ENCODE measurements at places on chromosomes 5 and 9.

DNA sequence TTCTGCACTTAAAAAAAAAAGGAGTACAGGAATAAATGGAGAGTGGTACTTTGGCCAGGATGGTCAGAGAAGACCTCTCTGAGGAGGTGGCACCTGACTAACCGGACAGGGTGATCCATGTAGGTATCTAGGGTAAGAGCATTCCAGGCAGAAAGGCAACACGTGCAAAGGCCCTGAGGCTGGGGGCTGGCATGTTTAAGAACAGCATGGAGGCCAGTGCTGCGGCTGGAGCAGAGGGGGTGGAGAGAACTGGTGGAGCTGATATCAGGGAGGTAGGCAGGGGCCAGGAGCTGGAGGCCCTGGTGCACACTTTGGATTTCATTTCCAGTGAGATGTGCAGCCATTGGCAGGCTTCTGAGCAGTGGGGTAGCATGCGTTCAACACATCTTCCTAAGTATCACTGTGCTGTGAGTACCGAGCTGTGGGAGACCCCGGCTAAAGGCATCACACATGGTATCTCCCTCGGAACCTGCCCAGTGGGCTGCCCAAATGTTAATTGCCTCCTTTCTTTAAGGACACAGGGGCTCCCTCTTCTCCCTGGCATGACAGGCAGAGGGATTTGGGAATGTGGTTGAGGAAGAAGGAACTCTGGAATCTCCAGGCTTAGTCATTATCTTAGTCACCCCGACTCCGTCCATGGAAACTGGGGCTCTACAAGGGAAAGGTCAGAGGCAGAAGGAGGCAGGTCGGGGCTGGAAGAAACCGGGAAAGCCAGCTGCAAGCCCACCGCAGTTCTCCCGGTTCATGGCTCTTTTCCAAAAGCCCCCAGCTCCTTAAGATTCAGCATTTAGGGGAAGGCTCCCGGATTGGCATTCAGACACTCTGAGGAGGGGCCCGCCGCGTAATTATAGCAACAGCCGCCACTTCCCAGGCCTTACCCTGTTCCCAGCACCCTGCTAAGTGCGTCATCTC lies 18.6 kb downstream of the SLC6A7 start:
- DNase-seq = no peak

GRCh38 chr9:18126831-18127498 lies 347.0 kb upstream of the ADAMTSL1 start:
- DNase-seq = no peak

DNA sequence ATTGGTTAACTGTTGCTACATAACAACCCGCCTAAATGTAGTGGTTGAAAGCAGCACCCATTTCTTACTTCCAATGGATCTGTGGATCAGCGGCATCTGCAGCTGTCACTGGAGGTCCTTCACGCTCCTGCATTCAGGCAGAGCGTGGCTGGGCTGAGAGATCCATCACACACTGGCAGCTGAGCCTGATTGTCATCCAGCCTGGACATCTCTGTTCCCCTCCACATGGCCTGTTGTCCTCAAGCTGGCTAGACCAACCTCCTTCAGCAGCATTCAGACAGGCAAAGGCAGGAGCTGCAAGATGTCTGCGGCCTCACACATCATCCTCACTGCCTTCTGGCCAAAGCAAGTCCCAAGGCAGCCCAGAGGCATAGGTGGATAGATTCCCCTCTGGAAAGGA lies 36.9 kb downstream of the DYNC2I2 start:
- no peak for DNase-seq

DNA sequence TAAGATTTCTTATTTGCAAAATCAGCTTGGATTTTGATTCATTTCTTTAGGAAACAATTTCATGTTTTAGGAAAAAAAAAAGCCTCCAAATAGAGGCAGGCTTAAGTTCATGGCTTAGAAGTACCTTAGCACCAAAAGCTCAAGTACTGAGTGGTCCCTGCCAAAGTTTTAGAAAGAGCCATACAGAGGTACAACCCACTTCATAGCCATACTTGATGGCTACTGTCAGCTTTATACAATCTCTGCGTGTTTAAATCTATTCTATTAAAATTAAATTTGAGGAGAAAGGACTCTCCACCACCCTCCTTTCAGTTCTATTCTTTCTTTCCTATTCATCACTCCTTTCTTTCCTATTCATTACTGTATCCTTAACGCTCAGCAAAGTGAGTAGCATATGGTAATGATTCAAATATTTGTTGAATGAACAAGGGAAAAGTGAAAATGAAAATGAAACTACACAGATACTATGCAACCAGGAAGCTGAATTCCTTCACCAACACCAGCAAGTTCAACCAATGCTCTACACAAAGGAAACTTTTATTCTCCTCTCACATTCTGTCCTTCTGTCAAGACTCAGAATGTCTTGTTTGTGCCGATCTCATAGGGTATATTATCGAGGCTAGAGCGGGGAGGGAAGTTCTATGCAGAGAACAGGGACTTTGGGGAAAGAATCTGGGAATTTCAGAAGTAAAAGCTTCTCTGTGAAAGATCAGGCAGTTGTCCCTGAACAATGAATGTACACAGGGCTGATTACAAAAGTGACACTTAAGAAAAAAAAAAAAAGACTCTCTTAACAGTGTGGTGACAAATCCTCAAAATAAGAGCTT lies 138.6 kb upstream of the SPEF2 start:
- no peak for DNase-seq

DNA sequence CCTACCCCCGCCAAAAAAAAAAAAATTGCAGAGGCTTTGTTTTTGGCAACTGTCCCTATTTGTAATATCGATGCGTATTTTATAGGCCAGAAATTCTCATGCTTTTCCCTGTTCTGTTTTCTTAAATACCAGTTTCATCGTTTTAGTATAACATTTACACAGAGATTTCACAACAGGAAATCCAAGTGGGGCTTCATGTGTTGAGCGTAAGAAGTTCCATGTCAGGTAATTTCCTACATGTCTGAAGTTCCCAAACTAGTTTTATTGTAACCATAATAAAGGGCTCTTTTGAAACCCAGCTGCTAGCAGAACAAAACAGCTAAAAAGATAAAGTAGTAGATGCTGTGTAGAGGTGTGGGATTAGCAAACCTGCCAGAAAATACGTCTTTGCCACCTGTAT lies 4.2 kb downstream of the SMC5 start:
- DNase-seq = no peak

DNA sequence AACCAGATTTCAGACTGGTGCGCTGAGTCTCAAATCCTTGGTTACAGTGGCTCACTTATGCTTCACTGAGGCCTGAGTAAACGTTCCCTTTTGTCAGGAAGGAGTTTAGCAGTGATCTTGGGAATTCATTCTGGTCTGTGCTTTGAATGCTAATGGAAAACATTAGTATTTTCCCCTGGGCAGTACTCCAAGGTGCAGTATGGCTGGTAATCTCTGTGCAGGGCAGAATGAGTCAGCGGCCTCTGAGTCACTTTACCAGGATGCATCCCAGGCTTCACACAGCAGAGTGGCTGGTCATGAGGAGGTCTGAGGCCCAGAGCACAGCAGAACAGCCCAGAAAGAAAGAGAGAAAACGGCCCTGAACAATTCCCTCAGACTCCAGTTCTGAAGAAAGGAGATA lies 54.0 kb downstream of the PCA3 start:
- DNase-seq = no peak

DNA sequence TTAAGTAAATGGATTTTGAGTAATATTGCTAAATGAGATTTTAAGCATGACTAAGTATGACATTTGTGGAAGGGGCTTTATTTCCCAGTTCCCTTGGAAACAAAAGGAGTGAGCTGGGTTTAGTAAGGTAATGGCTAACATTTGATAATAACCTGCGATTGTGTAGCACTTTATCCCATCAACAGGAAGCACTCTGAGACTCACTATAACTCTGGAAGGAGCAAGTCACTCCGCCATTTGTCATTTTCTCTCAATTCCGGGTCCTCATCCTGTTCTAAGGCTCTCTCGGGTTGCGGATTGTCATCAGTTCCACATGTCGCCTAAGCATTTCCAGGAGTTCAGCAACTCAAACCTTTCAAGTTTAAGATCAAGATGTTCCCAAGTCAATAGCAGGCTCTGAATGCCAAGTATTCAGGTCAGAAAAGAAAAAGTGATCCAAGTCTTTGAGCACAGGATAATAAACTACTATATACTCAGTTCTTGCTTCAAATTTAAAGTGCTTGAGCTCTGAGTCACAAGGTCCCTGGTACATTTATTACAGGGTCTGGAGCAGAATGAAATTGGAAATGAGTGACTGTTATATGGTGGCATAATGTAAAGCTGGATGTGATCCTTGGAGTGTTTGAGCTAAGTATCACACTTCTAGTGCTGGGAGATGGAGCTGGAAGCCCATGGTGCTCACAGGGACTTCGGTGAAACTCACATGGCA lies 39.3 kb downstream of the CAPSL start:
- no peak for DNase-seq

- DNase-seq = no peak
These were observed 20.6 kb downstream of the PITX1 start for GRCh38 chr5:135013445-135013844.

DNA sequence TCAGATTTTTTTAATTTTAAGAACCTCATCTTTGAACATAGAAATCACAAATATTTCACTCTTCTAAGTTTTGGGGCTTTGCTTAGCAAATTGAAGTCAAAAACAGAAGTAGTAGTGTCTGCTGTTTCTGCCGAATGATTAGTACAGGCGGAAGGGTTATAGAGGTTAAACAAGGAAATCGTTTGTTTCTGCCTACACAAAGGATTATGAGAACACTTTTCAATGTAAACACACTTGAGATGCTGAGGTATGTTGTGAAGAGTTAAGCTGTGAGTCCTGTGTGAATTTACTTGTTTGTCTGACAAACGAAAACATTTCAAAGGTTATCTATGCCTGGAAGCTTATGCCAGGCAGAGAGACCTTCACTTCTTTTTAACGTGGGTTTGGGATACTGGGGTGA lies 224.8 kb downstream of the CETN3 start:
- no peak for DNase-seq

DNA sequence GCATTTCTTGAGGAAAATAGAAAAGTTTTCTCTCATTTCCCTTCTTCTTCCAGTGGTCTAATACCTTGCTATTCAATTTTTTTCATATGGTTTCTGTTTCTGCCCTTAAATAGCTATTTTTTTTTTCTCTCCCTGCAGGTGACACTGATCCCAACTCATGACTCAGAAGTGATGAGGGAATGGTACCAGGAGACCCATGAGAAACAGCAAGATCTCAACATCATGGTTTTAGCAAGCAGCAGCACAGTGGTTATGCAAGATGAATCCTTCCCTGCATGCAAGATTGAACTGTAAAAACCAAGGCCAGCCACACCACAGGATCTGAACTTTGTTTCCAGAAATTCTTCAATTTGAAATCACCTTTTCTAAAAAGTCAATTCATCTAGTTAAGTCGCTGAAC lies 97.7 kb downstream of the MAP1B start:
- DNase-seq = no peak

DNA sequence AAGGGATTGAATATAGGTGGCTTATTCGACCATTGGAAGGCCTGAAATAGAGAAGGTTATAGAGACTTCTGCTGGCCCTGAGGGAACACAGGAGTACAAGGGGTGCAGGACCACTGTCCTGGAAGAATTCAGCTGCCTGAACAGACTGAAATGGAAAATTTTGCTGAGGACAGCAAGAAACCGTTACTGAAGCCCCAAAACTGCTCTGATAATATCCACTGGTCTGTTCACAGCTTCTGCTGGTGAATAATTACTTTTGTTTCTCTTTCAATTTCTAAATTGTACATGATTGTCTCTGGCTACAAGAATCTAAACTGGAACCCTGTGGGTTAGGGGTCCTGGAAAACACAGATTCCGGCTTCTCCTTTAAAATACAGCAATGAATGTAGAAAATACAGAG lies 218.5 kb upstream of the CDH12 start:
- no peak for DNase-seq

DNA sequence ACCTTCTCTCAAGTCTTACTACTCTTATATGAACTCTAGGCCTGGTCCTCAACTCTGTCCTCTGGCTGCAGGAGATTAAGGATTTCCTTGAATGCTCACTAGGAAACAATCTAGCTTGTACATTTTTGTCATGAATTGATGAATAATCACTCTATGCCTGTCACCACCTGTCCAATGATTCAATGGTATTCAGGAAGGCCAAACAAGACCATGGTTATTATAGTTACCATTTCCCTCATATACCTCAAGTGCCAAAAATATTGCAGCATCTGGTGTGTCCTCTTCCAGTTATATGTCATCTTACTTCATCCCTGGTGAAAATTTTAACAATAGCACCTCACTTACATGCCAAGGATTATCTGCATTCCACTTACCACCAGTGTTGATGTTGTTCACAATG lies 179.0 kb upstream of the MOCS2 start:
- no peak for DNase-seq

GRCh38 chr5:128630121-128630520 lies 92.1 kb upstream of the FBN2 start:
- DNase-seq = no peak

GRCh38 chr9:113359385-113359784 lies 10.0 kb downstream of the BSPRY start:
- DNase-seq = no peak

GRCh38 chr5:143509758-143510221 lies 106.3 kb upstream of the NR3C1 start:
- DNase-seq = no peak

DNA sequence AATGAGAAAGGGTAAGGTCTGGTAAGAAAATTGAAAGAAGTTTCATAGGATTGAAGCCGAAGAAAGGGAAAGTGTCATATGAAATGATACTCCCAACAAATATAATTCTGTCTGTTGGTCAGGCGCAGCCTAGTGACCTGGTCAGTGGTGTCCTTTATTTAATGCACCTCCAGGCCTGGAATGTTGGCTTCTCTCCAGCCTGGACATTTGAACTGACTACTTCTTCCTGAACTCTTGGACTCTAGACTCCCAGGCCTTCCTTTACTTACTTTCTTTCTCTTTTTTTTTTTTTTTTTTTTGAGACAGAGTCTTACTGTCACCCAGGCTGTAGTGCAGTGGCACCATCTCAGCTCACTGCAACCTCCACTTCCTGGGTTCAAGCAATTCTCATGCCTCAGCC lies 1381.5 kb upstream of the WWC1 start:
- no peak for DNase-seq

DNA sequence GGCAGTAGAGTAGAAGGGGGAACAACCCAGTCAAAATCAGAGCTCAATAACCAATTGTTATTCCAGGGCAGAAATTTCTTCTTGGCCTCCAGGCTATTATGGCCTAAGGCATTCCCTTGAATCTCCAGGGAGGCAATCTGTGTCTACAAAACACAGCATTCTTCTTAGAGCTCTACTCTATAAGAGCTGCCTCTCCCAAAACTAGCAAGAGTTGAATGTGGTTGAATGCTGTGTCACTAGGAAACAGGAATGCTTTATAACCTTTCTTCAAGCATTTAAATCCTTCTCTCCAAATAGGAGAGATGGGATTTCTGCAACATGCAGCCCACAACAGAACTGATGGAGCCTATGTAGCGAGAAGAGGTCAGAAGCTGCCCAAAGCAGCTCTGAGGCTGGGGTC lies 97.1 kb upstream of the APC start:
- no peak for DNase-seq

- DNase-seq = no peak
These were observed 3.0 kb upstream of the CRB2 start for GRCh38 chr9:123353041-123353440.

GRCh38 chr9:33476503-33476902 lies 2.8 kb upstream of the NOL6 start:
- no peak for DNase-seq

- DNase-seq = peak; percentile 59
These were observed 24.0 kb upstream of the TCF7 start for GRCh38 chr5:134090522-134090921.
